ENCODE measurements at places on chromosomes 6 and 20.
A peak's percentile ranks its signal among the peaks of the same experiment; 100 is the strongest.

DNA sequence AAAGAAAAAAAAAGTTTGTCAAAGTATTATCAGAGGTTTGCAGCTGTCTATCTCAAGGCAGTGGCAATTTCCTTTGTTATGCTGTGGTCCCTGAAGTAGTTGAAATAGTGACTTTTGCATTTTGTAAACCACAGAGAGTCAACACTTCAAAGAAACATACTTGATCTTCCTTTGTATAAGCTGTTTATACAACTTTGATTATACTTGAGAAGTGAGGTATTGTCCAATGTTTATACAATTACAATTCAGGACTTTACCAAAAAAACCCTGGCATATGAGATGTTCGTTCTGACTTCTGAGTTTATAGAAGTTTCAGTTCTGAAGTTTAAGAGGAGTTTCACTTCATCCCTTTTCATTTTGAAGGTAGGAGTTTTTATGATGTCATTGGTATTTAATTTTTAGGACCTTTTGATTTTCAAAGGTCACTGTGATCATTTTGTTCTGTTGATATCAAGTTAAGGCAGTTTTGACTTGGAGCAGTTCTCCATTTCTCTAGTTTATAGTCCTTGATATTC is 4.0 kb downstream of the STK4 start:
- DNase-seq, result peak; percentile 73

- DNase-seq, result no peak
Measured at GRCh38 chr20:58970146-58970545, 10.9 kb upstream of the NELFCD start.

GRCh38 chr6:70396796-70397729 is 16.2 kb upstream of the FAM135A start:
- DNase-seq, result no peak

DNA sequence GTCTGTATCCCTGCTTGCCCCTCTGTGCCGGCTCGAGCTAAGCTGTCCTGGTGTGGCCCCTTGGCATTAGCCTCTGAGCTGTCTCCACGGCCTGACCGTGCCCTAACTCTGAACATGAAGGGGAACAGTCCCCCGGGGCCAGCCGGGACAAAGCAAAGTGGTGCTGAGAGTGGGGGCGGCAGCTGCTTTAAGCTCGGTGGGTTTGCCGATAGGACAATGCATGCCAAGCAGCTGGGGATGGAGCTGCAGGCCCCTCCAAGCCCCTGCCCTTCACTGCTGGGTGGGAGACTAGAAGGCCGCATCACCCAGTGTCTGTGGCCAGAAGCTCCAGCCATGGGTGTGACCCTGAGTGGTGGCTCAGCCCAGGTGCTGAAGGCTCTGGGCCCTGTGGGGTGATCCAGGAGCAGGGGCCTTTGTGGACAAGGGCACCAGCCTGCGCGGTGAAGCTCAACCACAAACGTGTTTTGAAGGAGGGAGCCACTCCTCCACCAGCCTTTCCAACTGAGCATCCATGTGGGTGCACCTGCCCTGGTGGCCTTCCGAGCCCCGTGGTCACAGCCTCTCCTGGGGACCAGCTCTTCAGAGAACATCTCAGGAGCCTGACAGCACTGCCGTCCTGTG is 242.5 kb downstream of the ERMARD start:
- DNase-seq, result no peak

GRCh38 chr6:56168596-56168995 is 78.8 kb downstream of the COL21A1 start:
- DNase-seq, result no peak

DNA sequence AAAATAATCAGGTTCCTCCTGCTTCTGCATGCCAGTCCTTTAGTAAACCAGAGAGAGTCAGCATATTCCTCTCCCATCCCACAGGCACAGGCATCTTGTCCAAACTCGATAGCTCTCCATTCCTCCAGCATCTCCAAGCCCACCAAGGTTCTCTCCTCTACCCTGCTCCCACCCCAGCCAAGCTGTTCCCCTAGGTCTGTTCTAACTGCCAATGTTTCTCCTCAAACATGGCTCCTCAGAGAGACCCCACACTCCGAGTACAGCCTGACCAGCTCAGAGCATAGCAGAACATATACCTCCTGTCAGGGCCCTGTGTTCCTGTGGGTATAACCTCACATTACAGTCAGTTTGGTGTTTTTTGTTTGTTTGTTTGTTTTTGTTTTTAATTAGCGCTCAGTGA is 177.8 kb downstream of the VEGFA start:
- DNase-seq, result no peak

- DNase-seq, result no peak
Measured at GRCh38 chr6:131946992-131947955, 3.9 kb downstream of the CCN2 start.

GRCh38 chr20:22373164-22373895 is 211.0 kb downstream of the FOXA2 start:
- no peak for DNase-seq

DNA sequence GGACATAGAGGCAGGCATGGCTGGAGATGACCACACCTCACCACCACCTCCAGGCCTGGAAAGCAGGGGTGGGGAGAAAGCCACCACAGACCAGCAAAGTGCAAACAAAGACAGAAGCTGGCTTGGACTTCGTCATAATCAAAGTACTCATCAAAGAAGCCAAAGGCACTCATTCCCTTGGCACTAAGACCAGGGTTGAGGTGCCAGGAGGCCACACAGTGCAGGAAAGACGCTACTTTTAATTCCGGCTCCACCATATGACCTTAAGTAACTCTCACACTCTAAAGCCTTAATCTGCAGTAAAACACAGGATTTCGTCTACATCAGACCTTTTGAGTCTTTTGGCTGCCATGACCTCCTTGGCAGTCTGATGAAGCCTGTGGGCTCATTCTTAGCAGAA is 123.1 kb downstream of the HIVEP2 start:
- no peak for DNase-seq

GRCh38 chr6:3912361-3913076 is 63.3 kb downstream of the FAM50B start:
- no peak for DNase-seq

DNA sequence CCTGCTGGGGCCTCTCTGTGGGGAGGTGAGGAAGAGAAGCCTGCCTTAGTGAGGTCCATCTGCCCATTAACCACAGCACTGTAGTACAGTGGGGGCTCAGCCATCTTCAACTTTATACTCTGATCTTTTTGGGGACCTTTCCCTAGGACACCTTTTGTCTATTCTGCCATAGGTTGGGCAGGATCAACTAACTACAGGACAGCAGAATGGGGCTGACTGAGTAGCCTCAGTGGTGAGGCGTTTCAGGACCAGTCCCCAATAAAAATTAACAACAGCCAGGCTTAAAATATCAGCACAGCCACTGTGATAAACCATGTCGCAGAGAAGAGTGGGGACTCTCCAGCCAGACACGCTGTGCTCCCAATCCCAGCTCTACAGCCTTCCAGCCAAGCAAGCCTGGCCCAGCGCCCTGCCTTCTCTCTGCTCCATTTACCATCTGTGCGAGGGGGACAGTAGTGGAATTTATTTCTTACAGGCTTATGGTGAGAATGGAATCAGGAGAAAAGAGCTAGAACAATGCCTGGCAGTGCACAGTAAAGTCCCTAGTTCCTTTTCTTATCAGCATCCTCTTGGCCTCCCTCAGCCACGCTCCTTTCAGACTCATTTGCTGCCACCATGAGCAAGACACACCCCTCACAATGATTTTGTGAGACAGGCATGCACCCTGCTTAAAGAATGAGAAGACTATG is 75.5 kb downstream of the SLC22A23 start:
- DNase-seq, result no peak

DNA sequence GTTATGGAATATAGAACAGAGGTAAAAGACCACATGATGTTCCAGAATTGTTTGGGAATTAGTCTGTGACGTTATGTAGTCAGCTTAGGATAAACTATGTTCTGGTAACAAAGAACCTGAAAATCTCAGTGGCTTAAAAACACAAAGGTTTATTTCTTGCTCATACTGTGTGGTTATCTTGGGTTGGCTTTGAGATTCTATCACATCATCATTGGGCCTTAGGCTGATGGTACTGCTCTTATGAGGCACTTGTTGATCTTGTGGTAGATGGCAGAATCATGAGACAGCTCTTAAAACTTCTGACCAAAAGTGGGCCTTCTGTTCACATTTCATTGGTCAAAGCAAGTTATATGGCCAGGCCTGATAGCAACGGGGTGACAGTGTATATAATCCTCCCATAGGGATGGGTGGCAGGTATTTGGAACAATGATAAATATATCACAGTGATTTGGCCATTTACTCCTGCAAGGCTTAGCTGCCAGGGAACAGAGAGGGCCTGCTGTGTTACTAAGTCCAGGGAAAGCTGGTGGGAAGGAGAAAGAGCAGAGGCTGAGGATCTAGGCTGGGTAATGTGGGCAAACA is 13.5 kb downstream of the DHX35 start:
- DNase-seq, result no peak

GRCh38 chr20:35669681-35670080 is 5.0 kb upstream of the CPNE1 start:
- DNase-seq, result no peak

- DNase-seq, result peak; percentile 20
Measured at GRCh38 chr6:148509800-148510581, 167.4 kb downstream of the SASH1 start.
